ENCODE measurements at places on chromosomes 16 and 17. TPM values are rescaled to one million over a fixed set of nuclear protein-coding genes. Genes with fewer than 3 reads are reported as not detected.

Gene HBM
- not detected for polyA plus RNA-seq

Gene ALOXE3
- polyA plus RNA-seq = 0.01 TPM

Gene SYT17
- not detected for polyA plus RNA-seq

Gene ELMO3
- 0.36 TPM for polyA plus RNA-seq

Gene FLYWCH2
- 21.2 TPM for polyA plus RNA-seq

Gene IRX5
- 0.05 TPM for polyA plus RNA-seq

Gene CD300LF
- polyA plus RNA-seq = not detected

GRCh38 chr17:1732241-1732832 lies 7.8 kb downstream of the WDR81 start:
- DNase-seq = no peak

- DNase-seq = no peak
Observed at GRCh38 chr17:54124456-54124855, 301.7 kb downstream of the KIF2B start.

DNA sequence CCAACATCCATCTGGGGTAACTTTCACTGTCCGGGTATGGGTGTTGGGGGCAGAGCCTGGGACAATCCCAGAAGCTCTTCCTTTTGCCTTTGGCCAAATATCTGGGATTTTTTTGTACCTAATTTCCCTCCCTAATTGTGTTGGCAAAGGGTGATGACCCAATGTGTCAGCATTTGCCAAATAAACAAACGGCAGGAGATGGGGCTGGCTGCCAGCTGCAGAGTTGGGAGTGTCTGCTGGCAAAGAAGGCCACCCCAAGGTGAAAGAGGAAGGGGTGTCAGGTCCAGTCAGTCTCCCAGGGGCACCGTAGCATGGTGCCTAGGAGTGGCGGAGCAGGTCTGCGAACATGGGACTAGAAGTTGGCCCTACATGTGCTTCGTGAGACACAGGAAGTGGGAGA lies 73.0 kb downstream of the SLC6A2 start:
- no peak for DNase-seq

- DNase-seq = no peak
Observed at GRCh38 chr16:87959391-87959990, 8.3 kb downstream of the BANP start.

GRCh38 chr16:3695610-3696369 lies 21.5 kb downstream of the TRAP1 start:
- no peak for DNase-seq

- DNase-seq = no peak
Observed at GRCh38 chr17:34533806-34534527, 45.4 kb upstream of the TMEM132E start.

- no peak for DNase-seq
Observed at GRCh38 chr16:64996641-64997040, 125.2 kb downstream of the CDH11 start.

DNA sequence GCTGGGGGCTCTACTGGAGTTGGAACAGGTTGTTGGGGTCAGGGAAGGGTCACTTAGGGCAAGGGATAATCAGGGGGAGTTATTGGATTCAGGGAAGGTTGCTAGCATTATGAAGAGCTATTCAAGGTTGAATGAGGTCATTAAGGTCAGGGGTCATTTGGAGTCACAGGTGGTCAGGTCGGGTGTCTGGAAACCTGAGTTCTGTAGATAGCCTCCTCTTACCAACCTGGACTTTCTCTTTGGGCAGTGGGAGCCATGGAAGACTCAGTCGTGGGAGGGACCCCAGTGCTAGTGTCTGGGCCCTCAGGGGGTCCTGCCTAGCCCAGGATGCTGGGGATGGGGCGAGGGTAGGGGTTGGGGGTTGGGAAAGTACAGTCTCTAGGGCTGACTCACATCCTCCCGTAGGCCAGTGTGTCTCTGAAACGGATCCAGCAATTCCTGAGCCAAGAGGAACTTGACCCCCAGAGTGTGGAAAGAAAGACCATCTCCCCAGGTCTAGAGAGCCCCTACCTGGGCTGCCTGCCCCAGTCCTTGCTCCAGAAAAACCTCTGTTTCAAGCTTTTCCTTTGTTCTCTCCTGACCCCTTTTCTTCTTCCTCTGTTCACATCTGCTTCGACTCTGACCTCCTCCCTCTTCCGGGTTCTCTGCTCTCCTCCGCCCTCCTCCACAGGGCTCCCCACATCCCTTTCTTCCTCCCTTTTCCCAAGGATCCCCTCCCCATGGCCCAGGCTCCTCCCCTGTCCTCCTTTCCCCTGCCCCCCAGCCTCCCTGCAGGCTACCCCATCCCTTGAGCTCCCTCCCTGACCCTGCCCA lies 33.5 kb downstream of the ABCC3 start:
- DNase-seq = peak; percentile 57

GRCh38 chr17:78956254-78956653 lies 23.5 kb downstream of the LGALS3BP start:
- no peak for DNase-seq

- DNase-seq = no peak
Observed at GRCh38 chr16:24984903-24985675, 30.1 kb downstream of the ARHGAP17 start.

DNA sequence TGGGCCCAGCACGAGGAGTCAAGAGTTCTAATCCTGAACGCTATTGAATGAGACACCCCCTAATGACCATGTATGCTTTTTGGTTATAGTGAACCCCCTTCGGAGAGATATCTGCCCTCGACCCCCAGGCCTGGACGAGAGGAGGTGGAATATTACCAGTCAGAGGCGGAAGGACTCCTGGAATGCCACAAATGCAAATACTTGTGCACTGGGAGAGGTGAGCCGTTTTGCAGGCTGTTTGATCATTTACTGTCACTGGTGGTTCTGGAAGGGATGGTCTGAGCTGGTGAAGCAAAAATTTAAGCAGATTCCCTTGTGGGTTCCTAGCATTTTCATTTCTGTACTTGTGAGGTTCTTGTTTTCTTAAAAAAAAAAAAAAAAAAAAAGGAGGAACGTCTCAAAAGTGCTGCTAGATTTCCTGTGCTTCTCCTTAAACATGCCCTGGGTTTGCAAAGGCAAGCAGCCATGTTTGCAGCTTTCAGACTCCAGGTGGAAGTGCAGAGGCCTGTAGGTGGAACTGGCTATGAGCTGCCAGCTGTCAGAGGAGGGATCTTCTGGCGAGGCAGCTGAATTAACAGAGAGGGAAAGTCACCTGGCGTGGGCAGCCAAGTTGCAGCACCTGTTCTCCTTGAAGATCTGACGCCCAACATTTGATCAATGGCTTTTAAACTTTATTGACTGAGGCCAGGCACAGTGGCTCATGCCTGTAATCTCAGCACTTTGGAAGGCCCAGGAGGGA lies 3.5 kb downstream of the MARVELD3 start:
- DNase-seq = no peak
